T-cell (primary cell): ENCODE measurements at places on chromosomes 7 and 10. TPM values are rescaled to one million over a fixed set of nuclear protein-coding genes. Genes with fewer than 3 reads are reported as not detected.
A peak's percentile ranks its signal among the peaks of the same experiment; 100 is the strongest.

Gene ICA1
- total RNA-seq: 1.1 TPM

GRCh38 chr7:28297801-28298459 is 114.4 kb upstream of the CREB5 start:
- no peak for DNase-seq
- no peak overlapping the region for H3K27ac ChIP-seq
- no peak overlapping the region for H3K4me3 ChIP-seq
- no peaks in the 10 kb centered on the region for H3K4me1 ChIP-seq
- H3K36me3 ChIP-seq: no peaks in the 10 kb centered on the region

DNA sequence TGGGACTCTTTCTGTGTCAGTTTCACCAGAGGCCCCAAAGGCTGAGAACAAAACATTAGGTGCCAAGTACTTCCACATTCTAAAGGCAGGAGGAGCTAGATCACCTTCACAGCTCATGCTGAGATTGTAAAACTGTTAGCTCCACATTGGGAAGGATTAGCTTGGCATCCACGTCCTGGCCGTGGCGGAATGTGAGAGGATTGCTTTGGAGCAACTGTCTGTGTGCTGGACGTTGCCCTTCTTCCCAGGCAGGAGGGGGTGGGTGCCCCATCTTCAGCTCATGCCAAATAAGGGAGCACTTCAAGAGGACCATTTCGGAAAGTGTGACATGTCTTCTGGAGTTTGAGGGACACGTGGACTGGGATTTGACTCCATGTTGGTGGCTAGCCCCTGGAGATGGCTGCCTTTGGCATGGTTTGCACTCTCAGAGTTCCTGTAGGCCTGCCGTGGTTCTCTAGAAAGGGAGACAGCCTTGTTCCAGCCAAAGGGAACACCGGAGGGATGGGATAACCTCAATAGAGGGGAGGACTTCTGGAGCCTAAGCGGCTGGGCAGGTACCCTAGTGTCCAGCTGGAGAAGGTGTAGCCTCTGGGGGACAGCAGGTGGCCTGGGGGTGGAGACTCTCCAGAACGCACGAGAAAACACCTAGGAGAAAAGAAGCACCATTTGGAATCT is 19.9 kb upstream of the FMC1 start:
- H3K4me3 ChIP-seq: no peak overlapping the region
- H3K4me1 ChIP-seq: no peaks in the 10 kb centered on the region
- H3K27me3 ChIP-seq: no peaks in the 10 kb centered on the region
- no peak for DNase-seq

- peaks cover 37% of the 10 kb centered on the region for H3K36me3 ChIP-seq
- DNase-seq: peak; percentile 37
- no peaks in the 10 kb centered on the region for H3K27me3 ChIP-seq
- H3K4me1 ChIP-seq: peaks cover 64% of the 10 kb centered on the region
- H3K27ac ChIP-seq: peak overlapping the region; percentile 97
Measured at GRCh38 chr7:150479023-150479716, 28.7 kb downstream of the GIMAP8 start.

- H3K27me3 ChIP-seq: no peaks in the 10 kb centered on the region
- H3K27ac ChIP-seq: no peak overlapping the region
- no peaks in the 10 kb centered on the region for H3K36me3 ChIP-seq
- H3K4me1 ChIP-seq: no peaks in the 10 kb centered on the region
Measured at GRCh38 chr10:49560526-49560925, 21.6 kb upstream of the ERCC6 start.

DNA sequence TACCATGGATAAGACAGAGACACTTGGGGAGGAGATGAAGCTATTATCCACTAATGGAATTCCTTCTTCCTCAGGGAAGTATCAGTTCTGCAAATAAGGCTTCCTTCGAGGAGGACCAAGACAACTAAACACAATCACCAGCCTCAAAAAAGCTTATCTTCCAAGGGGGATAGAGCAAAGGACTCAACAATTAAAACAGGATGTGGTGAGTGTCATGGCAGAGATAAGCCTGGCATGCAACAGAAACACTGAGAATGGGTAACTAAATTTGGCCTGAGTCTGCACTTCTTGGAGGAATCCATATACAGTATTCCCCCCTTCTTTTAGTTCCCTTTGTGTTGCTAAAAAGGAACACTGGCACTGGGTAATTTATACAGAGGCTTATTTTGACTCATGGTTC is 1285.2 kb downstream of the GATA3 start:
- H3K27ac ChIP-seq: no peak overlapping the region
- no peak for DNase-seq
- H3K27me3 ChIP-seq: no peaks in the 10 kb centered on the region

DNA sequence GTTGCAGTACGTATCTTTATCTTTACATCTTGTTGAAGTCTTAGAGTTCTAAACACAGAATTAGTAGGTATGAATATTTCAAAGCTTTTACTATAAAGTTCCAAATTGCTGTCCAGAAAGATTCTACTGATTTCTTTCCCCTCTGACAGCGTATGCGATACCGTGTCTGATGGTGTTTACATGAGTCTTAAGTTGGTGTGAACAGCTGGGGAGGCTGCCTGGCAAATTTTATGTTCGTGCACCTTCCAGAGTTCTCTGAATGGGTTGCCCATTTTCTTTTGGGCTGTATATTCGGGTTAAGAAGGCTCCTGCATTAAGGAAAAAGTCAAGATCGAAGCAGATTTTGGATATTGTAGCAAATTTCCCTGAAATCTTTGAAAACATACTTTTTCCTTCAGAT is 8.3 kb downstream of the MDH2 start:
- H3K27ac ChIP-seq: no peak overlapping the region
- peaks cover 78% of the 10 kb centered on the region for H3K36me3 ChIP-seq

DNA sequence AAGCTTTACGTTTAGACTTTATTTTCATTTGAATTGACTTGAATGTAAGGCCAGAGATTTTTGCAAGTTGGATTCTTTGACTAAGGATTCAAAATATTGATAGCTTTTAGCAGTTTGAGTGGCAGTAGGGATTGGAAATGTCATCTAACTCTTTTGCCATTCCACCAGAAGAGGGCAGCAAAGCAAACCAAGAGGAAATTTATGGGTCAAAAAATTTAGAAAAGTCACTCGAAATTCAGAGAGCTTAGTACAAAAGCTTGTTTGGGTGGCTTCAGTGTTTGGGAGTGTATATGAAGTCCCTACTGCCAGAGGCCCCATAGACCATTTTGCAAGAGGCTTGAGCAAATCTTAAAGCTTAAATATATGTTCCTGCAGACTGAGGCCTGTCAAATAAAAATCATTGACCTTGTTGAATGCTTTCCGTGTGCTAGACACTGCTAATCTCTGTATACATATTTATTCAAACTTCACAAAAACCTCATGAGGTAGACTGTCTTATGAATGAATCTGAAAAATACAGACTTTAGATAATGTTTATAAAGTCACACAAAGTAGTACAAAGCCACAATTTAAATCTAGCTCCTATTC is 44.6 kb upstream of the RSBN1L start:
- H3K4me3 ChIP-seq: no peak overlapping the region
- H3K27ac ChIP-seq: no peak overlapping the region
- H3K27me3 ChIP-seq: no peaks in the 10 kb centered on the region
- no peaks in the 10 kb centered on the region for H3K4me1 ChIP-seq

Gene KCNMA1
- total RNA-seq: 0.60 TPM

Gene LIPF
- not detected for total RNA-seq

Gene GPER1
- total RNA-seq: 0.26 TPM

- no peaks in the 10 kb centered on the region for H3K36me3 ChIP-seq
- no peak overlapping the region for H3K27ac ChIP-seq
- no peaks in the 10 kb centered on the region for H3K27me3 ChIP-seq
- H3K4me1 ChIP-seq: peaks cover 7% of the 10 kb centered on the region
Measured at GRCh38 chr10:11344550-11344949, 266.9 kb downstream of the USP6NL start.

- H3K27ac ChIP-seq: no peak overlapping the region
- H3K27me3 ChIP-seq: no peaks in the 10 kb centered on the region
- H3K4me3 ChIP-seq: no peak overlapping the region
- peaks cover 13% of the 10 kb centered on the region for H3K36me3 ChIP-seq
- DNase-seq: no peak
Measured at GRCh38 chr10:119801998-119802538, 70.6 kb downstream of the MCMBP start.

DNA sequence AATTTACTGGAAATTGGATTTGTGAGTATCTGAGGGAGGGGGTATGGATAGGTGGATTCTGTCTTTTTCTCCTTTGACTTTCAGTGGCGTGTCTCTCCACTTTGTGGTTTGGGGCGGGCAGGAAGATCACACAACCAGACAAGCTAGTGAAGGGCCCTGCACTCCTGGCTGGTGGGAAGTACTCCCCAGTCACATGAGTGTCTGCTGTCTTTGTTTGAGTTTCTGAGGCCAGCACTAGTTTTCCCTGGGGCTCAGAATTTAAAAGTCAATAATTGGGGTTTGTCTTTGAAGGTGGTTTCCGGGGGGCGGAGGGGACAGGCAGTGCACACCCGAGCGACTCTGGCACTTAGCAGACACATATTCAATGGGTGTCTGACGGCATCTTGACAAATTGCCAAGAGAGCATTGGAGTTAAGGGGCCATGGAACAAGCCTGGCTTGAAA is 120.1 kb downstream of the WDFY4 start:
- H3K4me3 ChIP-seq: no peak overlapping the region
- no peaks in the 10 kb centered on the region for H3K36me3 ChIP-seq
- H3K27ac ChIP-seq: no peak overlapping the region
- H3K27me3 ChIP-seq: no peaks in the 10 kb centered on the region

- peaks cover 90% of the 10 kb centered on the region for H3K36me3 ChIP-seq
- no peak overlapping the region for H3K27ac ChIP-seq
- H3K4me1 ChIP-seq: peaks cover 4% of the 10 kb centered on the region
Measured at GRCh38 chr10:11217521-11217920, 199.8 kb downstream of the CELF2 start.

Gene GHITM
- total RNA-seq: 84.9 TPM

Gene NEURL1
- total RNA-seq: 0.70 TPM

Gene CCZ1
- 70.7 TPM for total RNA-seq

- no peaks in the 10 kb centered on the region for H3K36me3 ChIP-seq
- H3K27me3 ChIP-seq: no peaks in the 10 kb centered on the region
- no peak overlapping the region for H3K27ac ChIP-seq
- H3K4me3 ChIP-seq: no peak overlapping the region
Measured at GRCh38 chr7:129831424-129832058, 121.2 kb downstream of the UBE2H start.

GRCh38 chr10:80718024-80718423 is 180.3 kb downstream of the SH2D4B start:
- H3K27me3 ChIP-seq: peaks cover 5% of the 10 kb centered on the region
- no peak overlapping the region for H3K27ac ChIP-seq
- H3K4me3 ChIP-seq: no peak overlapping the region
- H3K36me3 ChIP-seq: no peaks in the 10 kb centered on the region

Gene TPST1
- 4.3 TPM for total RNA-seq

Gene HYCC1
- total RNA-seq: 16.0 TPM

DNA sequence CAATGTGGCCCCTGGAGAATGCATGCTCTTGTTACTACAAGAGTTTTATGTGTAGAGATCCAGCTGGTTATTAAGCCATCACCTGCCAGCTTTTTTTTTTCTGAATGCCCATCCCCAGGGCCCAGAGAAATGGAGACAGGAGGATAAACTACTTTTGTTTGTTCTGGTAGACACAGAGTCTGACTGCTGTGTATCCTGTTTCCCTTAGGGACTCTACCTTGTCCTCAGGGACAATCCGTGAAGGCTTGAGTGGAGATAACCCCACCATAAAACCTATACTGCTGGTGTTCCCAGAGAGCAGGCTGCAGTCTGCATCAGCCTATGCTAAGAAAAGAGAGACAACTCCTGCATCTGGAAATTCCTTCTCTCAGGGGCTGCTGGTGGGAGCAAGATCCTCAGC is at the start of gene OR2A5:
OR2A5 (plus strand) TSS at position 301 of the 400 bp plus-strand sequence. CDS start 1,454 bp downstream, outside the sequence.
- no peaks in the 10 kb centered on the region for H3K36me3 ChIP-seq
- H3K4me1 ChIP-seq: no peaks in the 10 kb centered on the region
- DNase-seq: no peak
- H3K27me3 ChIP-seq: no peaks in the 10 kb centered on the region
